ENCODE measurements at places on chromosomes 3 and 15. TPM values are rescaled to one million over a fixed set of nuclear protein-coding genes. Genes with fewer than 3 reads are reported as not detected.

TAGLN3 gene
- total RNA-seq = 1.8 TPM

PPARG gene
- 0.47 TPM for total RNA-seq

CDC25A gene
- total RNA-seq = 40.1 TPM

P2RY1 gene
- 0.30 TPM for total RNA-seq

NR2C2 gene
- total RNA-seq = 36.5 TPM

ADAMTSL3 gene
- not detected for total RNA-seq

TM6SF1 gene
- 0.38 TPM for total RNA-seq

PLA2G4D gene
- not detected for total RNA-seq

LDHAL6B gene
- not detected for total RNA-seq

PLA2G4E gene
- not detected for total RNA-seq

OTOL1 gene
- total RNA-seq = not detected

PRSS50 gene
- not detected for total RNA-seq

KIF15 gene
- 6.1 TPM for total RNA-seq

IL5RA gene
- 0.10 TPM for total RNA-seq

DUOX2 gene
- total RNA-seq = 0.11 TPM

MCF2L2 gene
- 1.3 TPM for total RNA-seq

CP gene
- total RNA-seq = 0.43 TPM

C3orf49 gene
- not detected for total RNA-seq

SLC22A13 gene
- 0.29 TPM for total RNA-seq

RTP3 gene
- total RNA-seq = not detected

SLC27A2 gene
- 14.4 TPM for total RNA-seq

CSTA gene
- not detected for total RNA-seq

RLBP1 gene
- total RNA-seq = not detected

ZNF619 gene
- 3.0 TPM for total RNA-seq
